HepG2 (cell line): ENCODE measurements at places on chromosomes 2 and 18. TPM values are rescaled to one million over a fixed set of nuclear protein-coding genes. Genes with fewer than 3 reads are reported as not detected.

DNA sequence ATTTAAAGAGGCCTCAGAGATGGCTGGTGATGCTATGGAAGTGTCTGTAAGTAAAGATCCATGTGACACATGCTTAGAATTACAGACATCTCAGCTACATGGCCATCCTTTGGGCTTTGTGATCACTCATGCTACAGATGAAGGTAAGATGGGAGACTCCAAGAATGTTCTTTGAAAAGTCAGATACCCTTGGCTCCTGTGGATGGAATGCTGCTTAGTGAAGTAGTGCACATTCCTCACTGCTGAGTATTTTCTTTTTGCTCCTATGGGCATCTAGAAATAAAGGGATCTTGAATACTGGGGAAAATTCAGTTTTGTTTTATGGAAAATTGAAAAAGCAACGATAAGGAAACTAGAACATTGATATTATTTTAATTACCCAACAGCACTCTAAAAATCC lies 55.2 kb upstream of the REV1 start:
- 0 out of 3 replicates have a peak, but pooled peaks cover 5% of the 10 kb centered on the region for H3K27me3 ChIP-seq
- no peak overlapping the region for H3K4me3 ChIP-seq
- H3K4me1 ChIP-seq = no peaks in the 10 kb centered on the region
- H3K36me3 ChIP-seq = no peaks in the 10 kb centered on the region
- no peak overlapping the region for H3K27ac ChIP-seq

DNA sequence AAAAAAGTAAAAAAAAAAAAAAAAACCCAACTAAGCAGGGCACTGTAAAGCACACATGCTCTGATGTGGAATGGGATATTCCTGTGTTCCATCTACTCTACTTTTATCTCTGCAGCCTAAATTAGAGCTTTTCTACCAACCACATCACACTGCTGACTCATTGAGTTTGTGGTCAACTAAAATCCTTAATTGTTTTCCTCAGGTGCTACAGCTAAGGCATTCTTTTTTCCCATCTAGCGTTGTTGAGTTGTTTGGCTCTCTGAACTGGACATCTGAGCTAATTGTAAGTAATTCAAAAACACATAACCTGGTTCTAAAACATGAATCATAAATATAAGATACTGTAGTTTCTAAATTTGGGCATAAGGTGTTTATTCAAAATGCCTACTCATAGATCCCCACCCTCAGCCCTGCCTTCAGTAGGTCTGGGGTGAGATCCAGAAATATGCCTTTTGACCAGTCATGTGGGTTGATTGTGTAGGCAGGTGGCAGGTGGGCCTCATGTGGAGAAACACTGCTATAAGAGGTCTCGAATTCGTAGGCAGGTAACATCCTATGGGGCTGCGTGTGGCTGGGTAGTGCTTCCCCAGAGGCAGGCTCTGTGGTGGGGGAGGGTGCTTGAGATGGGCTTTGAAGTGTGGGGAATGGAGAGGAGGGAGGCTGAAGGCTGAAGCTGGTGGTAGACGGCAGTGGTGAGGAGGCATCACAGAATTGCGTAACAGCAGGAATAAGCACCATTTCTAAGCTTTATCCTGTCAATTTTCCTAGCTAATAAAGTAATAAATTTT lies 27.2 kb downstream of the ANKRD29 start:
- H3K27ac ChIP-seq = no peak overlapping the region
- H3K27me3 ChIP-seq = no peaks in the 10 kb centered on the region
- DNase-seq = no peak

CRYBA2 gene
- not detected in 2 replicates for polyA plus RNA-seq

RAD51AP2 gene
- polyA plus RNA-seq = 0.05 and 0.12 TPM in 2 replicates

GRCh38 chr2:142980246-142981068 lies 103.0 kb downstream of the KYNU start:
- no peak overlapping the region for H3K4me3 ChIP-seq

EFHD1 gene
- 0.24 TPM in 1 of 2 replicates, not detected in the other for polyA plus RNA-seq

MALL gene
- not detected in 2 replicates for polyA plus RNA-seq

DNA sequence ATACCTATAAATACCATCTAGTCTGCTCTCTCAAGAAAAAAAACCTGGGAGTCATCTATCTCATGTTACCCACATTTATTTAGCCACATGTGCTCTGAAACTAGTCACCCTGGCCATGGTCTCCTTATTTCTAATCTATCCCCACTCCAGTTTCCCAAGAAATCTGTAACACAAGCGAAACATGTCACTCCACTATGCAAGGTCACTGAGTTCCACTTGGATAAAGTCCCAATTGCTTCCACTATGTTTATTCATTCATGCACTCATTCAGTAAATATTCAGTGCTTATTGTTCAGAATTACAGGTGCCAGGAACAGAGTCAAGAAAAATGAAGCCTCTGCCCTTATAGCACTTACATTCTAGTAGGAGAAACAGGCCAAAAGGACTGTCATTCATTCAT lies 369.4 kb upstream of the CYRIA start:
- no peaks in the 10 kb centered on the region for H3K27me3 ChIP-seq
- H3K4me1 ChIP-seq = no peaks in the 10 kb centered on the region
- H3K27ac ChIP-seq = no peak overlapping the region
- H3K36me3 ChIP-seq = no peaks in the 10 kb centered on the region
- H3K4me3 ChIP-seq = no peak overlapping the region

GRCh38 chr2:232319067-232319802 lies 59.3 kb upstream of the ALPP start:
- H3K27me3 ChIP-seq = no peaks in the 10 kb centered on the region
- H3K4me3 ChIP-seq = no peak overlapping the region
- H3K36me3 ChIP-seq = 0 out of 2 replicates have a peak, but pooled peaks cover 1% of the 10 kb centered on the region
- no peak overlapping the region for H3K27ac ChIP-seq
- DNase-seq = no peak
- H3K4me1 ChIP-seq = no peaks in the 10 kb centered on the region

DNA sequence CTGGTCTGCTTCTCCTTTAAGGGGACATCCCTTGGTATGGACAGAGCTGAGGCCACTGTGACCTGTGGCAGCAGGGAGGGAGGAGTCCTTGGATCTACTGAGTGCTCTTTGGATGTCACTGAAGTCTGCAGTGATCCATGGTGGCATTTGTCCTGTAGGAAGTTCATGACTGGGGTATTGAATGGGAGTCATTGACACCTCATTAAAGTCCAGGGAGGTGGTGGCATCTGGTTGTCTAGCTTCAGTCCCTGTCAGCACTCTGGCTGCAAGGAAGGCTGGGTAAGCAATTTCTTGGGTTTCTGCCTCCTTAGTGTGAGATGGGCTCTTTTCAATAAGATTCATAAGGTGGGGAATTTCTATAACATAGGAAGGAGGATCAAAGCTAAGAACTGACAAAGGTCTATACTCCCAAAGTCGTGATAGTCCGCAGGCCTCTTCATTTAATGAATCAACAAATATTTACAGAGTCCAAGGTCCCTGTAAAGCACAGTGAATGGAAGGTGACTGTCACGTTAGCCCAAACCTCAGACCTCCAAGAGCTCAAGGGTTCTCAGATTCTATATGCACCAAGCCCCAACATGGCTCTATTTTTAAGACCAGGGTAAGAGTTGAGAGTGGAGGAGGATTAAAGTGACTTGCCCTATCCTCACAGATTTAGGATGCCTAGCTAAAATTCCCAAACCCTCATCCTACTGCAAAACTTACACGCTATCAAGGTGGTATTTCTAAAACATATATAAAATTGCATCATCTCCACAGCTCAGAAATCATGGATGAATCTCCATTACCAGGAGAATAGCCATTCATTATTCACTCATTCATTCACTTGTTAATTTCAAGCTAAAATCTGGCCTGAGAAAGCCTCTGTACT lies 40.2 kb downstream of the THNSL2 start:
- H3K4me3 ChIP-seq = no peak overlapping the region
- no peaks in the 10 kb centered on the region for H3K36me3 ChIP-seq
- H3K4me1 ChIP-seq = peaks cover 83% of the 10 kb centered on the region
- H3K27ac ChIP-seq = peak overlapping the region; percentile 88
- DNase-seq = peak; percentile 91

DNA sequence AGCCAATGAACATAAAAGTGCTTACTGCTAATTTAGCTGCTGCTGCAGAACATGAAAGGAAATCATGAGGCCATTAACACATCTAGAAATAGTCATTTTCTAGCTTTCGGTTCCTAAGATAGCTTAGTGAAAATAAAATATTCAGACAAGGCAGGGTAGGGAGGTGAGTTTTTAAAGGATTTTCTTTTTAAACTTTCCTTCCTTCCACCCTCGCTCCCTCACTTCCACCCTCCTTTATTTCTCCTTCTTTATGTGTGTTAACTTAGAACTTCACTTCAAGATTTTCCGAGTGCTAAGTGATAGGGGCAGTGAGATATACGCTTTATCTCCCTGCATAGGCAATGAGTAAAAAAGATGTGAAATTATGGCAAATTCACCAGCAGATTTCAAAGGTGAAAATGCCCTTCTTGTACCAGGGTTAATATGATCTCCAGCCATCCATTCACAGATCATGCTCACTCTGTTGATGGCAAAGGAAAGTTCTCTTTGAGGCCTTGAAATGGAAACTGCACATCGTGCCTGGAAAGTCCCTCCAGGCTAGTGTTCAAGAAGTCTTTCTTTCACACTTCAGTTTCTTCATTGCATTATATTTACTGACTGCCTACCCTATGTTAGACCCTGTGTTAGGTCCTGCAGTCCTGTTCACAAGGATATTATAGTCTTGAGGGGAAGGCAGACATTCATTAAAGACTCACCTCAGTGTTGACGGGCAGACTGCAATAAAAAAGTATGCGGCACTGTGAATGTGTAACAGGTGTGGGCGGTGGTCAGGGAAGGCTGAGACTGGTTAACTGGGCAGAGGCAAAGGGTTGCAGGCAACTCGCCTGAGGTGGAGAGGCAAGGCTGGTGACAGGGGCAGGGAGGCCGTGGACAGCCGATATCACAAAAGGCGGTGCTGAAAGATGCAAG lies 200.8 kb downstream of the PLCL1 start:
- H3K4me1 ChIP-seq = no peaks in the 10 kb centered on the region
- no peaks in the 10 kb centered on the region for H3K36me3 ChIP-seq
- no peak overlapping the region for H3K27ac ChIP-seq

- no peak overlapping the region for H3K4me3 ChIP-seq
- peaks cover 26% of the 10 kb centered on the region for H3K4me1 ChIP-seq
- H3K36me3 ChIP-seq = no peaks in the 10 kb centered on the region
- no peaks in the 10 kb centered on the region for H3K27me3 ChIP-seq
- DNase-seq = peak; percentile 75
These were observed 71.3 kb upstream of the TXNDC2 start for GRCh38 chr18:9814431-9814830.

GRCh38 chr2:111657351-111657975 lies 226.5 kb downstream of the ANAPC1 start:
- H3K27me3 ChIP-seq = no peaks in the 10 kb centered on the region
- no peak for DNase-seq
- H3K27ac ChIP-seq = no peak overlapping the region
- peaks cover 15% of the 10 kb centered on the region for H3K4me1 ChIP-seq
- H3K36me3 ChIP-seq = no peaks in the 10 kb centered on the region
- H3K4me3 ChIP-seq = no peak overlapping the region

GRCh38 chr2:236507393-236508085 lies 62.1 kb upstream of the ACKR3 start:
- H3K36me3 ChIP-seq = no peaks in the 10 kb centered on the region
- H3K27me3 ChIP-seq = no peaks in the 10 kb centered on the region
- no peaks in the 10 kb centered on the region for H3K4me1 ChIP-seq
- H3K27ac ChIP-seq = no peak overlapping the region
- DNase-seq = no peak

DNA sequence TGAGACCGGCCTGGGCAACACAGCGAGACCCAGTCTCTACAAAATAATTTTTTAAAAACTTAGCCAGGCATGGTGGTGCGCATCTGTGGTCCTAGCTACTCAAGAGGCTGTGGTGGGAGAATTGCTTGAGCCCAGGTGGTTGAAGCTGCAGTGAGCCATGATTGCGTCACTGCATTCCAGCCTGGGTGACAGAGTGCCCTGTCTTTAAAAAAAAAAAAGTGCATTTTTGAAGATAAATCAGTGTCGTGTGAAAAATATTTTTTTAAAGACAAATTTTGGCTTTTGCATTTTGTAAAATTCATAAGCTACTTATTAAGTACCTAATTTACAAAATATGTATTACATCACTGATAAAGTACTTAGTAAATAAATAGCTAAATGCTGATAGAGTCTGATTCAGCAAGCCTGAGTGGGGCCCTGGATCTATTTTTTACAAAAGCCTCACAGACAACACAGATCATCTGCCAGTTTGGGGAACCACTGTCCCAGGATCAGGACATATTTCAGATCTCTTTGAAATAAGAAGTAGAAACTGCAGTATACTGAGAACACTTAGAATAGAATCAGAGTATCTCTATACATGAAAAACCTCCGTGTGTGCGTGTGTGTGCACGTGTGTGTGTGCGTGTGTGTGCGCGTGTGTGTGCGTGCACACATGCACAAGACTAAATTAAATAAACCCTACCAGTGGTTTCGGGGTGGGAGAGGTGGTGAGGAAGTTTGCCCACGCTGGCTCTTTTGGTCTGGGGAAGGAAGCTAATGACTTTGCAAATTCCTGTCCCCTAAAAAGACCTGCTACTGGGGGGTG lies 61.6 kb downstream of the AAK1 start:
- H3K4me1 ChIP-seq = peaks cover 51% of the 10 kb centered on the region
- no peaks in the 10 kb centered on the region for H3K36me3 ChIP-seq
- peak; percentile 60 for DNase-seq

DNA sequence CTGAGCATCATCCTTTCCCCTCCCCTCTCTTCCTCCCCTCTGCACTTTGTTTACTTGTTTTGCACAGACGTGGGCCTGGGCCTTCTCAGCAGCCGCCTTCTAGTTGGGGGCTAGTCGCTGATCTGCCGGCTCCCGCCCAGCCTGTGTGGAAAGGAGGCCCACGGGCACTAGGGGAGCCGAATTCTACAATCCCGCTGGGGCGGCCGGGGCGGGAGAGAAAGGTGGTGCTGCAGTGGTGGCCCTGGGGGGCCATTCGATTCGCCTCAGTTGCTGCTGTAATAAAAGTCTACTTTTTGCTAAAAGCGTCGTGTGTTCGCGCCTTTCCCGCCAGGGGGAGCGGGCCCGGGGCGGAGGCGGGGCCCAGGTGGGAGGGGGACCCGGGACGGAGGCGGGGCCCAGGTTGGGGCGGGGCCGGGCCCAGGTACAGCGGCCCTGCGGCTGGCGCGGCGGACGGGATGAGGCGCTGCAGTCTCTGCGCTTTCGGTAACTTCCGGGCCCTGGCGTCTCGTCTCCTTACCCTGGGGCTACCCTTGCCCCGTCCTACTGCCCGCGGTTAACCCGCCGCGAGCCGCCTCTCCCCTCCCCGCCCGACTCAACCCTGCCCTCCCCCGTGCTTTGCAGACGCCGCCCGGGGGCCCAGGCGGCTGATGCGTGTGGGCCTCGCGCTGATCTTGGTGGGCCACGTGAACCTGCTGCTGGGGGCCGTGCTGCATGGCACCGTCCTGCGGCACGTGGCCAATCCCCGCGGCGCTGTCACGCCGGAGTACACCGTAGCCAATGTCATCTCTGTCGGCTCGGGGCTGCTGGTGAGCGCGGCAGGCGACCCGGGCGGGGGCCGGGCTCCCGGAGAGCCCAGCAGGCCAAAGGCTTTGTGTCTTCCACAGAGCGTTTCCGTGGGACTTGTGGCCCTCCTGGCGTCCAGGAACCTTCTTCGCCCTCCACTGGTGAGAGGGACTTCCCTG lies at the start of gene KRTCAP3:
TSS of gene KRTCAP3 (plus strand) at position 424 of the 962 bp plus-strand sequence. CDS start at position 456, 32 bp downstream.
- DNase-seq = no peak
- no peak within 1 kb of the TSS for H3K27ac ChIP-seq
- no peak within 1 kb of the TSS for H3K4me3 ChIP-seq
- no peaks in the 10 kb centered on the region for H3K27me3 ChIP-seq
- no peaks in the 10 kb centered on the region for H3K4me1 ChIP-seq
